NCI-H82 (cell line): ENCODE measurements at places on chromosomes 7 and 10.
A peak's percentile ranks its signal among the peaks of the same experiment; 100 is the strongest.

GRCh38 chr7:123169065-123169464 lies 30.7 kb downstream of the SLC13A1 start:
- no peak for DNase-seq

DNA sequence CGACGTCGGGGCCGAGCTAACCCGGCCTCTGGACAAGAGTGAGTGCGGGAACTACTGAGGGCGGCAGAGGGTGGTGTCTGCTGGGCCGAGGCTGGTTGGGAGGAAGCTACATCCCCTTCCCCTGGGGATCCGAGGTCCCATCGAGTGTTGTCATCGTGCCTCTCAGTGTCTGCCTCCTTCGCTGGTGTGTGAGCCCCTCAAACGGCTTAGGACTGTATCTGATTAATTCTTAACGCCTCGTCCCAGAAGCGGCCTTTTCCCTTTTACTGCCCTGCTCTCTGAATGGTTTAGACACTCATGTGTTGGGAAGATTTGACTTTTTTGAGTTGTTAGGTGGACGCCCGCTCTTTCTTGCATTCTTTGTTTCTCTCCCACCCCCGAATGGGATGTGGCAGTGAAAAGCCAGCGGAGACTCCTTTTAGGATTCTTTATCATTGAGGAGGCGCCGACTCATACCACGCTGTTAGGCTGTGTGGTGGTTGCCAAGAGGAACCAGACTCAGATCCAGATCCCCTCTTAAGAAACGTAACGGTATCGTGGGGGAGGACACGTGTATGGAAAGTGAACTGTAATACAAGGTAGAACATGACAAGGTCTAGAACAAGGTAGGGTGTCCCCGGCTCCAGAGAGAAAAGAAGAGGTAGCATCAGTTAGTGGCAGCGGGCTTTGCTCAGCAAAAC lies 631 bp downstream of the SUPV3L1 start:
- DNase-seq = peak; percentile 35

DNA sequence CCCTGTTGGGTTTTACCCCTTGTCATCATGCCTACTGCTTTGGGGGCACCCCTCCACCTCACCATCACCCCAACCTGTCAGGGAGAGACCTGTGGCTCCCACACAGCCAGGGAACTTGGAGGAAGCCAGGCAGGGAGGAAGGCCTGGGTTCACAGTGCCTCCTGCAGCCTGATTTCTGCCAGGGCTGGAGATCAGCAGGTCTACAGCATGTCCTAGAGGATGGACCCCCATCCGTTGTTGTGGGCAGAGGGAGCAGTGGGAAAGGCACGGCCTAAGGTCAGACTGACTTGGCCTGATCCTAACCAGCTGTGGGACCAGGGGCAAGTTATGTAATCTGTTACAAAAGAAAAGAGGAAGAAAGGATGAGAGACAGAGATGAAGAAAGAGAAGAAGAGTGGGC lies 28.2 kb downstream of the ZCCHC24 start:
- no peak for DNase-seq

GRCh38 chr7:3558400-3558799 lies 257.3 kb downstream of the SDK1 start:
- DNase-seq = peak; percentile 5

- no peak for DNase-seq
Observed at GRCh38 chr10:6578795-6579182, 1.3 kb downstream of the PRKCQ start.

DNA sequence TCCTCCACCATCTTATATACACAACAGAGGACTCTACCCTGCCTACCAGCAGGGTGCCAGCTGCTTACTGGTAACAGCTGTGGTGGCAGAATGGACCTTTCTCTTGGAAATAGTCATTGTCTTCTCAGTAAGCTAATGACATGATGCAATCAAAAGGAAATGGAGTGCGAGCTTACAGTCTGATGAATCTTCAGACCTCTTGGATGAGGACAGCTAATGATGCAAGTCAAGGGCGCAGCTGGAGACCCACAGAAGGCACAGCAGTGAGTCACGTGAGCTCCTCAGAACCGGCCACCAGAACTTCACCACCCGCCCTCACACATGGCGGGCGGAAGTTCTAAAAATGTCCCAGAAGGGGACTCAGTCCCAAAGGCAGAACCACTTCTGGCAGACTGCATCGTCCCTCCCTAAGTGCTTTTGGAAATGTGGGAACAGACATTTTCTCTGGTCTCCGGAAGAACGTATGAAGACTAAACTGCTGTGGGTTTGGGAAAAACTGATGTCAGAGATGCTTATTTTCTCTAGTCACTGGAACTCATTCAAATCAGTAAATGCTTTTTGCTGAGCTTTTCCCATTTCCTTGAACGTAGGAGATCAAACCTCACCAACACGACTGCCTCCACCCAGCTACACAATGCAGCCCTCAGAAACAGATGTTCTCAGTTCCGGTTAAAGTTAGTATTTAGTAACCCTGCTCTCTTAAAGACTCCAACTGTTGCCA lies 96.4 kb downstream of the FAS start:
- no peak for DNase-seq

GRCh38 chr7:74115326-74115725 lies 31.7 kb downstream of the LIMK1 start:
- DNase-seq = no peak

DNA sequence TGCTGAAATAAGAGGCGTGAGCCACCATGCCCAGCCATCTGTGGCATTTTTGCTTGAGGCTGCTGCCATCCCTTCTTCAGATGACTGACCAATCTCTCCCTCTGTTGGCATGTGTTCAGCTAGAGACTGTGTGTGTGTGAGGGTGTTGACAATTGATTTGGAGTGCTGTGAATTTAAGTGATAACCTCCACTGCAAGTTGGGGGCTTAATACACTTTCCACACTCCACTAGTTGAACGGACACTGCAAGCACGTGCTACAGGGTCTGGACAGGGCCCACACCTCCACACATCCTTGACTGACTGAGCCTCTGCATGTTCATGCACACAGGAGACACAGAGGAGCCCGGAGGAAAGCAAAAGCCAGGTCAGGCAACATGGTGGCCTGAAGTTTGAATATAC lies 51.3 kb downstream of the BRAF start:
- DNase-seq = no peak

DNA sequence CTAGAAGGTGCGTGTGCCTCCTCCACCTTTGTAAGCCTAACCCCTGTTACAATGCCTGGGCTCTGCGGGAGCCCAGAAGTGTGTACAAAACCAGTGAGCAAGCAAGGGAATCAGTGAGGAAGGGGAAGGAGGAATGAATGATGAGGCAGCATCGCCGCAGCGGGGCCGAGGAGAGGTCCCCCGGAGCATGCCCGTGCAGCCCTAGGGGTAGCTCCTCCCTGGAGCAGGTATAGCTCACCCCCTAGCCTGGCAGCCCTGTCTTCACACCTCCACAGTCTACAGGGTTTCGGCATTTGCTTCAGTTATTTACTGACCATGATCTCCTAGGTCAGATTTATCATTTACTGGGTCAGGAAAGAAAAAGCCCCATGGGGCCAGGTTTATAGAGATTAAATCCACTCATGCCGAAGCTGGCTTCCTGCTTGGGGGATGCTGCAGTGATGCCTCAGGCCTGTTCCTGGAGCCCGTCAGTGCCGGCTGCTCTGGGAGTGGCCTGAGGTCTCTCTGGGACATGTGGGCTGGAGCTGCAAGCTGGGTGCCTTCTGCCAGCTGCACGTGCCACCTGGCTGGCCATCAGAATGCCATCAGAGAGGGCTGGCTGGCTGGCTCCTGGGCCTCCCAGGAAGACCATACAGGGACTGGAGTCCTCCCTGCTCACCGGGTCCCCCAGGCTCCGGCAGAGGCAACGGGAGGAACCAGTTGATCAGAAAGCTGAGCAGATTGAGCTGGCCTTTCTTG lies 138.9 kb downstream of the GRK5 start:
- peak; percentile 55 for DNase-seq

- no peak for DNase-seq
Observed at GRCh38 chr10:11397980-11398580, 213.4 kb downstream of the USP6NL start.

DNA sequence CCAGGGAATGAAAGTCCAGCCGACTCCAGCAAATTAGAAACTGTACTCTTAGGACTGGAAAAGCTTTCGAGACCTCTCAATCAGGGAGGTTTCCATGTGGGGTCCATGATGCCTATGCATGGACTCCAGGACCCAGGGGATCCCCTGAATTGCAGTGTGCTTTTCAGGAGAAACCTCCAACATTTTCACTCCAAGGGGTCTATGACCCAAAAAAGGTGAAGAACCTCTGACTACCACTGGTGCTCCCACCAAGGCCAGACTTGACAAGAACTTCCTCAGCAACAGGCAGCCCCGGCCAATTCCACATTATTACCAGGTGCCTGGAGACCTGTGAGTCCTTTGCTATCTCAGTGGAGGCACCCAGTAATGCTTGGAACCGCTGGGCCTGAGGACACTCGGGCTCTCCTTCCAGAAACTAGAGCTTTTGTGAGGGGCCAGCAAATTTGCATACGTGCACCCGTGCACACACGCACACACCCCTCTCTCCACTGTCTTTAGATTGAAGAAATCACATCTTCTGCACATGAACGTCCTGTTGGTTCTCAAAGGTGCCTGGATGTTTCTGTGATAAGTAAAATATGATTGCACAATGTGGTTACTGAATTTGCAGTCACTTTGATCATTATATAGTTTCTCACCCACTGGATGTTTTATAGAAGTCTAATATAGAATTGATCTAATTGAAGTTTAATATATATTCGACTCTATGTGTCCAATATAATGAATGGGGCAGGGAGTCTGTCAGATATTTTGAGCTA lies 54.7 kb downstream of the SYPL1 start:
- no peak for DNase-seq

DNA sequence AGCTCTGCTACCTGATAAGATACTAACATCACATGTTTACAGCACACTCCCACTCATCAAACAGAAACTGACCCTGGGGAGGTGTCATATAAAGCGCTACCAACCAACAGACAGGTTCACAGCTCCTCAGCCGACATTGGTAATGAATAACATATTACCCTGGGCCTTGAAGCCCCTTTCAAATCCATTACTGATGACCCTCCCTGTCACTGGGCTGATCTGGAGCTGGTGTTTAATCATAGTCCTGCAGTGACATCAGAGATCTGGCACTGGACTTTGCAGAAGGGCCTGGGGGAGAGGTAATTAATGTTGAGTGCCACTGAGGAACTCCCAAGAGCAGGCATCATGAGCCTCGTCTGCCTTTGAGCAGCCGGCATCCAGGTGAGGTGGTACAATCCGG lies 306.5 kb upstream of the NFE2L3 start:
- DNase-seq = no peak

DNA sequence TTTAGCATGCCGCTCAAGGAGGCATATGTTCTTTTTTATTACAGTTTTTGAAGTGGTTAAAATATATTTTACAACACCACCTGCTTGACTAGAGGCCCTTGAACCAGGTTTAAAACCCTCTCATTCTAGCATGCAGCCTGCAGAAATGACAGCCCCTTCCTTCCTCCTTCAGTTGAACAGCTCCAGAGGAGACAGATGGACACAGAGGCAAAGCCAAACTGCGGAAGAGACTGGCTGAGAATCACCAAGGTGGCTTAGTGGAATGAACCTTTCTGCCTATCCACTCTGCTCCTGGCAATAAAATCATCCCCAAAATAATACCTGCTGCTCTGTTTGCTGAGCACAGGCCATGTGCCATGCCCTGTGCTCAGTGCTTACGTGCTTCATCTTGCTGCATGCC lies 23.9 kb upstream of the PLPP4 start:
- DNase-seq = peak; percentile 49

- no peak for DNase-seq
Observed at GRCh38 chr7:1024331-1024841, 20.0 kb upstream of the GPR146 start.

GRCh38 chr7:77657427-77658224 lies 38.6 kb upstream of the RSBN1L start:
- peak; percentile 74 for DNase-seq

DNA sequence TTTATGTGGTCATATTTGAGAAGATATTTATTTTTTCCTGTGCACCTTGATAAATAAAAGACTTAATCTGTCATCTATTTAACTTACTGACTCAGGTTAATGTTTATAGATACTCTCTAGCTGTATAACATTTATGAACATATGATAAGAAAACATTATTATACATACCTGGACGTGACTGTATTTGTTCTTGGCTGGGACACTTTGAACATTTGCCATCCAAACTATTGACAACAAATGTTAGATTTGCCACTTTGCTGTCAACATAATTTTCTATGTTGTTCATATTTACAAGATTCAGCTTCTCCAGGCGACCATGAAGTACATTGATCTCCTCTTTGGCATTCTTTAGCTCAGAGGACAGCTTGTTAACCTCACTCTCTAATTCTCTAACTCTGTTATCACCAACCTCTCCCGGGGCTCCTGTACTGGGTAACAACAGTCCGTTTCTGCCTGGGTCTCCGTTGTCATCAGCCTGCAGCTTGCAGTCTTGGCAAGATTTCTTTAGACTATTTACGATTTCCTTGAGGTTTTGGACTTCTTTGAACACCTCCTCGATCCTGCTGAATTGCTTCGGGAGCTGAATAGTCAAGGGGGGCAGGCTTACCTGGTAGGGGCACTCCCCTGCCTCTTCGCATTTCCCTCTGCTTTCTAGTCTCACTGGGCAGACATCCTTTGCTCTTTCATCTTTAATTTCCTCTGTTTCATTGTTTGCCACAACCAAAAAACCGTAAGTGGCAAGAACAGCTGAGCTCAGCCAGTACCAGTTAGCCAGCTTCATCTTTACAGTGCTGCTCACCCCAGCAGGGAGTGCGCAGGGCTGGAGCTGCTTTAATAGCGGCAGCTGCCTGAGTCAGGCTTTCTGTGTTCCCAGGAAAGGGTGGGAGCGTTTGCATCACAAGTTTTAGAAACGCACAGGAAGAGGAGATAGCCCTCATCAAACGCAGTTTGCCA lies at the start of gene FGL2:
Gene FGL2, minus strand, starts transcription at position 807 of the 954 bp plus-strand sequence. Its CDS starts 26 bp downstream, at position 781.
- DNase-seq = no peak

- DNase-seq = no peak
Observed at GRCh38 chr10:115814542-115814941, 458.5 kb downstream of the GFRA1 start.

DNA sequence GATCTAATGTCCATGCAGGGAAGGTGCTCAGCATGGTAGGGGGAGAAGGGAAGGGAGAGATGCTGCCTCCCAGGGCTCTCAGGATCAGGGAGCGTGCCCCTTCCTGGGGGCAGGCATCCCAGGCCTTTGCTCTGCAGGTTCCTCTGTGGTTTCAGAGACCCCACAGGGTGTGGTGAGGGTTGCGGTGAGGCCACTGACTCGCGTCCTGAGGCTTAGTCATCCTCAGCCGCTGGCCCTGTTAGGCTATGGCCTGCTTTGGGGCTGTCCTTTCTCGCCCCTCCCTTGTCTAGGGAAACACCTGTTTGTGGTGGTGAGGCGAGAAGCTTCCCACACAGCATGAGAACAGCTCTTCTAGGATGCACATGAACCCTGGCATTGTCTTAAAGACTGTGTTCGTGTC lies 558.3 kb upstream of the FOXK1 start:
- DNase-seq = no peak
